ENCODE measurements at places on chromosomes 3 and 15. TPM values are rescaled to one million over a fixed set of nuclear protein-coding genes. Genes with fewer than 3 reads are reported as not detected.

- H3K36me3 ChIP-seq: peaks cover 15% of the 10 kb centered on the region
Measured at GRCh38 chr3:113498221-113499005, 16.5 kb downstream of the SPICE1 start.

- no peak within 1 kb of the TSS for H3K27ac ChIP-seq
- H3K27me3 ChIP-seq: no peaks in the 10 kb centered on the region
- H3K36me3 ChIP-seq: no peaks in the 10 kb centered on the region
- peaks cover 23% of the 10 kb centered on the region for H3K4me1 ChIP-seq
- DNase-seq: peak; percentile 49
- H3K4me3 ChIP-seq: no peak within 1 kb of the TSS
Measured at GRCh38 chr15:65044724-65045481, at the start of gene SLC51B. Gene SLC51B, plus strand, starts transcription at chr15:65045387. Its CDS starts 4,618 bp downstream, at chr15:65050005.

DNA sequence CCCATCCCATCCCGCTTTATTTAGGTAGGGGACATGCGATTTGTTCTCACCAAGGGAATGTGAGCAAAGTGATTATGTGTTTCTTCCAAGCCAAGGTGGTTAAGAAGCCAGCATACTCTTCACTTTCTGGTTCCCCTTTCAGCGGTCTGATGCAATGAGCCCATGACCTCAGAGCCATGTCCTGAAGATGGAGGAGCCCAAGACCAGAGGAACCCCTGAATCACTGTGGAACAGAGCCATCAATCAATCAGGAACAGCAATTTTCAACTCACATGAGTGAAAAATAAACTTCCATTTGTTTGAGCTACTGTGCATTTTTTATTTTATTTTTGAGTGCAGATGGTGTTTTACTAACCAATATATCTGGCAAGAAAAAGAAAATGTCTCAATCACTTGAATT, 10.8 kb downstream of the THRB start:
- no peaks in the 10 kb centered on the region for H3K36me3 ChIP-seq
- no peak for DNase-seq
- no peaks in the 10 kb centered on the region for H3K27me3 ChIP-seq
- H3K4me3 ChIP-seq: no peak overlapping the region
- H3K27ac ChIP-seq: no peak overlapping the region

DNA sequence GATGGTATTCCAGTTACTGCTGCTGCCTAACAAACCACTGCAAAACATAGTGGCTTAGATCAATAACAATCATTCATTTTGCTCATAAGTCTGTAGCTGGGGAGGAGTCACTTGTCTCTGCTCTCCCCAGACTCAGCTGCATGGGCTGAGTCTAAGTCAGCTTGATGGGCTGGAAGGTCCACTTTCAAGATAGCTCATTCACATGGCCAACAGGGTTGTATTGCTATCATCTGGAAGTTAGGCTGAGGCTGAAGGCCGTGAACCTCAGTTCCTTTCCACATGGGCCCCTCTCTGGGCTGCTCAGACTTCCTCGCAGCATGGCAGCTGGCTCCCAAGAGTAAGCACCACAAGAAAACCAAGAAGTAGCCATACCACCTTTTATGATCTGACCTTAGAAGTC, 28.7 kb upstream of the BFSP2 start:
- peaks cover 48% of the 10 kb centered on the region for H3K27me3 ChIP-seq
- no peak for DNase-seq
- no peak overlapping the region for H3K4me3 ChIP-seq
- H3K36me3 ChIP-seq: no peaks in the 10 kb centered on the region
- H3K4me1 ChIP-seq: no peaks in the 10 kb centered on the region
- no peak overlapping the region for H3K27ac ChIP-seq

DNA sequence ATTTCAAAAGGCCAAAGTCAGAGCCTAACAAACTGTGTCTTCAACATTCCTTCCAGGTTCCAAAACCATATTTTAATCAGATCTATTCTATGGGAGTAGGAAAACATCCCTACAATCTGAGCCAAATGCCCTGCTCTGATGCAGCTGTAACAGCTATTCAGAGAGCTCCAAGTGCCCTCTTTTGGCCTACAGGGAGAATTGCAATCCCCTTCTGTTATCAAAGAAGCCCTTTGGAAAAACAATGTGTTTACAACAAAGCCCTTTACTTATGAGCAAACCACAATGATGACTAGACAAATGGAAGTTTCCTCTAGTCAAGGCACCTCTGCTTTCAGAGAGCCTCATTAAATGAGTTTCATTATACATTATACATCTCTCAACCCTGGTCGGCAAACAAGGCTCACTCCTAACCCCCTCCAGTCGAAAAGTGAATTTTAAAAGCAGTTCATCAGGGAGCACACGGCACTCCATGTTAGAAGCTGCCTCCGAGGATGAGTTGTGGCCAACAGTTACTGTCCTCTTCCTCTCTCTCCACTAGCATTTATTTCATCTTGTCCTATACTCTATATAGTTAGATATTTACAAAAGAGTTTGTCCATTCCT, 42.6 kb upstream of the TMCO5A start:
- no peak overlapping the region for H3K27ac ChIP-seq
- DNase-seq: no peak
- H3K4me3 ChIP-seq: no peak overlapping the region
- no peaks in the 10 kb centered on the region for H3K27me3 ChIP-seq

DNA sequence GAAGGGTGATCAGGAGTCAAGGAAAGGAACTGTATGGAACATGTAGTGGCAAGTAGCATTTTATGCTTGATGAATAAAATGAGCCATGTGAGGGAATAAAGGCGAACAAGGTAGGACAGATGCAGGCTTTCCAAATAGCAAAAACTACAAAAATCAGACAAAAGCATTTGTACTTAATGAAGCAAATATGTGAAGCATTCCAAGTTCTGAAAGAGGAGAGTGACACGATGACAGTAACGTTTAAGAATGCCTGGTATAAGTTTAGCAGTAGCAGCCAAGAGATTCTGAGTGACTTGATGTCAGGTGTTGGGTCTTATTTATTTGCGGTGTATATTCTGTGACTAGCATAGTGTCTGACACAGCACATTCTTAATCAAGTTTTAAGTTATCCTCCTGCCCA, 408.2 kb upstream of the RASGRP1 start:
- no peaks in the 10 kb centered on the region for H3K27me3 ChIP-seq
- DNase-seq: no peak
- no peak overlapping the region for H3K27ac ChIP-seq
- H3K4me3 ChIP-seq: no peak overlapping the region
- H3K36me3 ChIP-seq: no peaks in the 10 kb centered on the region

GRCh38 chr15:95559875-95560394, 770.6 kb upstream of the NR2F2 start:
- H3K4me1 ChIP-seq: peaks cover 38% of the 10 kb centered on the region
- H3K36me3 ChIP-seq: 0 out of 2 replicates have a peak, but pooled peaks cover 10% of the 10 kb centered on the region
- peak overlapping the region; percentile 82 for H3K27ac ChIP-seq
- peak; percentile 69 for DNase-seq

DNA sequence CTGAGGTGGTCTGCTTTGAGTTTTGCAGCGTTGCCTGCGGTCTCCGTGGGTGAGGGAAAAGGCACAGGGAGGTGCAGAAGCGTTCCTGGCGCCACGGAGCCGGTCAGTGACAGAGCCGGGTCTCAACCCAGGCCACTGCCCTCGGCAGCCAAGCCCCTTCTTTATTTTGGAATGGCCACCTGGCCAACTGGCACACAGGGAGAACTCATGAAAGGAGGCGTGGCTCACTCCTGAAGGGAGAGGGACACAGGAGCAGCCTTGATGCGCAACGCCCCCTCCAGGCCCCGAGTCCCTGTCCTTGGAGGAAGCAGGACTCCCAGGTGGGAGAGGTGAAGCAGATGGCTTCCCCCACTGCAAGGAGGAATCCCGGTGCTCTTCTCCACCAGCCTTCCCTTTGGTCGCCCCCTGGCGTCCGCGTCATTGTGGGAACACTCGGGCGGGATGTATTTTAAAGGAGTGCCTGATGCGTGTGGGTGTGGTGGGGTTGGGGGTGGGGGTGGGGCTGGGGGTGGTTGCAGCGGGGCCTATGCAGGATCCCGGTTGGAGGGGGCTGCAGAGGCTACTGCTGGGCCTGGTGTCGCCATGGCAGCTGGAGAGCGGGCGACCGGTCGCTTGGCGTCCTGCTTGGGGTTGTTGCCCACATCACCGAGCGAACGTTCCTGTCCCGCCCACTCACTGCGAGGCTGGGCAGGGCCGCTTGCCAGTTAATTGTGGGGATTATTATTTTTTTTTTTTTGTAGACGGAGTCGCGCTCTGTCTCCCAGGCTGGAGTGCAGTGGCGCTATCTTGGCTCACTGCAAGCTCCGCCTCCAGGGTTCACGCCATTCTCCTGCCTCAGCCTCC, 32.6 kb downstream of the APBA2 start:
- H3K27ac ChIP-seq: no peak overlapping the region
- no peak overlapping the region for H3K4me3 ChIP-seq
- DNase-seq: no peak
- H3K27me3 ChIP-seq: peaks cover 14% of the 10 kb centered on the region

DNA sequence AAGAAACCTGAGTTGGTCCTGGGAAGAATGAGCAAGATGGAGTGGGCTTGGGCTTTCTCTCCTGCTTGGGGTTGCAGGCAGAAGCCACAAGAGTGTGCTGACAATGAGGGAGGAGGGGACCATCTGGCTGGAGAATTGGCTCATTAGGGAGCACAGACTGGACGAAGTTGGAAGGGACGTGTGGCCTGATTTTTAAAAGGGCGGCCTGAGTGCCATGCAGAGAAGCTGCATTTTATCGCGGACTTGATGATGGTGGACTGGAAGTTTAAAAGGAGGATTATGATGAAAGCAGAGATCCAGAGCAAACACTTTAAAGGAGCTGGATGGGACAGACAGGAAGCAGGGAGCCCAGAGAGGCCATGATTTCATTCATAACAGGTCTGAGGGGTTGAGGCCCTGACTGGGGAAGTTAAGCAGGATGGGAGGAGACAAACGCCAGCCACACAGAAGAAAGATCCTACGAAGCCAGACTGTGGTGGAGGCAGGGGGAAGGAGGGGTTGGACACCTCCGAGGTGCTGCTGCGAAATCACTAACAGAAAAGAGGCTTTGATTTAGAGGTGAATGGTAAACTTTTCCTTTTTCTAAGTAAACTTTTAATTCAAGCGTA, 23.6 kb downstream of the TLNRD1 start:
- H3K27ac ChIP-seq: no peak overlapping the region
- no peaks in the 10 kb centered on the region for H3K36me3 ChIP-seq
- no peak for DNase-seq
- peaks cover 8% of the 10 kb centered on the region for H3K4me1 ChIP-seq

- no peaks in the 10 kb centered on the region for H3K4me1 ChIP-seq
- DNase-seq: no peak
- no peaks in the 10 kb centered on the region for H3K27me3 ChIP-seq
- H3K27ac ChIP-seq: no peak overlapping the region
- no peaks in the 10 kb centered on the region for H3K36me3 ChIP-seq
- H3K4me3 ChIP-seq: no peak overlapping the region
Measured at GRCh38 chr3:3109407-3110298, 521 bp downstream of the IL5RA start.

DNA sequence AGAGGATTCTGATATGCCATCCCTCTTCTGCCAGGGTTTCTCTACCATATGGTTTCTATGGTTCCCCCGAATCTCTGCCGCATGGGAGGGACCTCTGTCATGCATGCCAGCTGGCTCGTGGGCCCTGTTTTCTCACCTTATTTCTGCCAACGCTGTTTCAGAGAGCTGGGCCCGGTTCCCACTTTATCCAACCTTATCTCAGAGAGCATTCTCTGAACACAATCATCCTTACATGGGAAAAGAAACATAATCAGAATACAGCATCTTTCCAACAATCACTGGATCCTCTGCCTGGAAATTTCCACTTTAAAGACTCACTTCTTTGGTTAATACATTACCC, 234.5 kb upstream of the ZBTB20 start:
- H3K27me3 ChIP-seq: no peaks in the 10 kb centered on the region
- no peak for DNase-seq
- no peak overlapping the region for H3K27ac ChIP-seq
- H3K4me3 ChIP-seq: no peak overlapping the region
- H3K4me1 ChIP-seq: no peaks in the 10 kb centered on the region

DNA sequence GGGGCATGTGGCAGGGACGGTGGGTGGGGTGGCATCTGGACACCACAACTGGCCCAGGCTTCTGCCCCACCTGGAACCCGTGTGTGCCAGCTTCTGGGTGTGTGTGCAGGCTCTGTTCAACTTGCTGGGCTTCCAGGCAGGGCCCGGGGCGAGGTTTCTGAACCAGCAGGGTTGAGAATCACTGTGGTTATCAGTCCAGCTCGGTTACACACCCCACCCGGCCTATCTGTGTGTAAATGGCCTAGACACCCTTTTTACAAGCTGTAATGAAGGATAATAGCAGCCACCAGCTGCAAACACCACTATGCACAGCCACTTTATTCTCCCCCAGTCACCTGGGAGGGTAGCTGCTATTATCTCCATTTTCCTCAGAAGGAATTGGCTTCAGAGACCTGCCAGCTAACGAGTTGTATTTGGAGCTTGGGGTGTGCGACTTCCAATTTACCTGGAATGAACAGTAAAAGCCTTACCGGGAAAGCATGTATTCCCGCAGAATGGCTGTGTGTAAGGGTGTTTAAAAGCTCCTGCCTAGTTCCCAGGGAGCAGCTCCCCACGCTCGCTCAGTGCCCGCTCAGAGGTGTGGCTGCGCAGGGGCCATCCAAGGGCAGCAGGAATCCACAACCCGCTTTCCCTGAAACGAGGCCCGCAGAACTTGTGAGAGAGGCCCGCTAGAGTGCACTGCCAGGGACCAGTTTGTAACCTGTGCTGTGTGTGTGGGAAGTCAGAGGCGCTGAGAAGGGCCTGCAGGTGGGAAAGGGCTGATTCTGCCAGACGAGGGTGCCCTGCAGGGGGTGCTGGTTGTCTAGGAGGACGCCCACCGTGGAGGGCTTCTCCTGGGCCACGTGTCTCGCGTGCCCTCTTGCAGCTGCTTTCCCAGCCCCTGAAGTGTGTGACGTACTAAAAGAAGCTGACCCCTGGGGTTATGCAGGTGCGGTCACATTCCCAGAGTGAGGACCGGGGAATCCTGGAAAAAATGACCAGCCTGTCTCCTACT, 83.5 kb downstream of the C3orf70 start:
- H3K4me3 ChIP-seq: no peak overlapping the region
- H3K36me3 ChIP-seq: no peaks in the 10 kb centered on the region
- DNase-seq: no peak
- H3K27me3 ChIP-seq: peaks cover 33% of the 10 kb centered on the region

- no peaks in the 10 kb centered on the region for H3K27me3 ChIP-seq
- H3K27ac ChIP-seq: no peak overlapping the region
- H3K36me3 ChIP-seq: no peaks in the 10 kb centered on the region
- H3K4me3 ChIP-seq: no peak overlapping the region
Measured at GRCh38 chr15:87357637-87358313, 898.8 kb downstream of the NTRK3 start.

Gene SOX14
- not detected for total RNA-seq

Gene ITGA11
- total RNA-seq: 0.18 TPM

Gene FAM81A
- total RNA-seq: 7.0 TPM

Gene MFGE8
- total RNA-seq: 54.5 TPM

Gene WDR93
- total RNA-seq: 1.8 TPM

Gene KBTBD13
- not detected for total RNA-seq
